ENCODE measurements at places on chromosomes 3 and 15.

DNA sequence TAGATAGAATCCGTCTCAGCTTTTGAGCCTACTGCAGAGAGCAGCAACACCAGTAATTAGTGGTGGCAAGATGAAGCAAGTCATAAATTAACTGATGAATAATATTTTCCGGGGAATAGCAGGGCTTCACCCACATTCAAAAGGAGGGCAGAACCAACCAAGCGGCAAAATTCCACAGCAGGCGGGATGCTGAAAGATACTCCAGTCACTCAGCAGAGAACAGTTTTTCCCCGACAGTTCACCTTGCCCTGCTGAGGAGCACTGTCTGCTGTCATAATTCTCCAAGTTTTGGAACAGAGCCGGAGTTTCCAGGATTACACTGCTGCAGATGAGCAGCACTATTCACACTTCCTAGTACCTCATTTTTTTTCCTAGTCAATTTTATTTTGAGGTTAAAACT is 274.7 kb downstream of the CD47 start:
- DNase-seq, result no peak

GRCh38 chr15:63971427-63971805 is 74.9 kb downstream of the DAPK2 start:
- no peak for DNase-seq

DNA sequence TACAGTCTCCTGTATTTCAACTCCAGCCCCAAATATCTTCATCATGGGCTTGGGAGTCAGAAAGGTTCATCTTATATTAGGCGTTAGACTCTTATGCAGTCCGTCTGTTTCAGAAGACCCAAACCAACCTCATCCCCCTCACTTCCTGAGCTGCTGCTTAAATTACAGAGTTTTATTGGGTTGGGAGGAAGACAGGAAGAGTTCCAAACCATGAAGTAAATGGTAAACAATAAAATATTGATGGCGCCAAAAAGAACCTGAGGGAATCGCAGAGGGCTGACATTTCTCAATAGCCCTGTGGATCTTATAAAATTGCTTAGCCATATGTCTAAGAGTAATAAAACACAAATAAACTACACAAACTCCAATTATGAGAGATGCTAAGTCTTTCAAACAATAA is 116.9 kb upstream of the C3orf80 start:
- no peak for DNase-seq

- DNase-seq, result peak; percentile 47
These were observed 5.6 kb upstream of the FEM1B start for GRCh38 chr15:68271854-68272471.

DNA sequence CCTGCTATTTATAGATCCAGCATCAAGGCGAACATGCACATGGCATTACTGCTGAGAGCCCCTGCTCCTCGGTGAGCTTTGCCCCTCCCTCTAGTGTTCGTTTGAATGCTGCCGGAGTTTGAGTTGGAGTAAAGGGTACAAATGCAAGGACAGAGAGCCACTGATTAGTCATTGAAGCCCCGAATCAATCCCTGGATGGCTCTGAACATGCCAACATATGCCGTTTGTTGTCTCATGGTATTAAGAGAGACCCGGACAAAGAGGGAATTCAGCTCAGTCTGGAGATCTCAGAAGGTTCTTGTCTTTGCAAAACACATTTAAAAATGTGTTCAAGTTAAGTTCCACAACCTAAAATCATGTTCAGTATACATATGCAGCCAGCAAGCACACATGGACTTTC is 789.2 kb upstream of the NR2F2 start:
- DNase-seq, result no peak

DNA sequence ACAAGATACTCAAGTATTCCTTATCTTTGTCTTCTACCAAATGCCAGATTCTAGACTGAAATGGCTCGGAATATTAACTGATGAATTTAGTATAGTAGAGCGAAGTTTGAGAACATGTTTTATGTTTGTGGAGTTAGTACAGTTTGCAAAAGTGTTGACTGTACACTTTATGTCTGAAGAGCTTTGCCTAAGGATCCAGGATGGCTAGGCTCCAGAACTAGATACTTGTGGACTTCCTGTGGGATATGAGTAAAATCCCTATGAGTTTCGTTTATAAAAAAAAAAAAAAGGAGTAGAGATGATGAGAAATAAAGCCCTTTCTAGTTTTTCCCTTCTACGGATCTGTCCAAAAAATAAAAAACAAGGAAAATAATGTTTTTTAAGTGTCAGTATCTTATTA is 96.7 kb downstream of the TP63 start:
- DNase-seq, result no peak

DNA sequence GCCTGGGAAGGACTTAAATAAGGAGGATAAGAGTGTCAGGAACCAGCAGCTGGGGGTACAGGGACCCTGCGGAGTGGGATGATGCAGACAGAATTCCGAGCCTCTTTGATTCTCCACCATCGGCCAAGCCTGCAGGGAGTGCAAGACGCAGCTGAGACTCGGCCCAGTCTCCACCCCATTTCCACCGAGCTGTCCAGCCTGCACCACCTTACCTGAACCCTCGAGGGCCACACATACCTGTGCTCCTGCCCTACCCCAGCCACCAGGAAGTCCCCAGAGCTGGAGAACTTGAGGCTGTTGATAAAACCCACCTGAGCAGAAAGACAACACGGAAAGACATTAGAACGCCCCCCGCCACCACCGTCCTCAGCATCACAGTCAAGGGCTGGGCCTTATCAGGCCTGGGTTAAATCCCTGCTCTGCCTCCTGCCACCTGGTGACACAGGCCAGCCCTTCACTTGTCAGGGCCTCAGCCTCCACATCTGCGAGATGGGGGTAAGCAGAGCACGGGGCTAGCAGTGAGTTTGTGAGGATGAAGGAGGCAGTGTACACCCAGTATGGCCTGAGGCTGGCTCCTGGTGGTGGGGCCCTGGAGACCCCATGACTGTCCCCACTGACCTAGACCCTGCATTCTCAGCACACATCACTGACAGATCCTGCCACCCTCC is 8.1 kb downstream of the RRP9 start:
- DNase-seq, result no peak

DNA sequence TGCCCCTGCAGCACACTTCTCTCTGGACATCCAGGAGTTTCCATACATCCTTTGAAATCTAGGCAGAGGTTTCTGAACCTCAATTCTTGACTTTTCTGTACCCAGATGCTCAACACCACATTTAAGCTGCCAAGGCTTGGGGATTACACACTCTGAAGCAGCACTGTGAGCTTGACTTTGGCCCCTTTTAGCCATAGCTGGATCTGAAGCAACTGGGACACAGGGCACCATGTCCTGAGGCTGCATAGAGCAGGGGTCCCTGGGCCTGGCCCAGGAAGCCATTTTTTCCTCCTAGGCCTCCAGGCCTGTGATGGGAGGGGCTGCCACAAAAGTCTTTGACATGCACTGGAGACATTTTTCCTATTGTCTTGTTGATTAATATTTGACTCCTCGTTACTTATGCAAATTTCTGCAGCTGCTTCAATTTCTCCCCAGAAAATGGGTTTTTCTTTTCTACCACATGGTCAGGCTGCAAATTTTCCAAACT is 694.0 kb downstream of the DIPK2A start:
- no peak for DNase-seq

DNA sequence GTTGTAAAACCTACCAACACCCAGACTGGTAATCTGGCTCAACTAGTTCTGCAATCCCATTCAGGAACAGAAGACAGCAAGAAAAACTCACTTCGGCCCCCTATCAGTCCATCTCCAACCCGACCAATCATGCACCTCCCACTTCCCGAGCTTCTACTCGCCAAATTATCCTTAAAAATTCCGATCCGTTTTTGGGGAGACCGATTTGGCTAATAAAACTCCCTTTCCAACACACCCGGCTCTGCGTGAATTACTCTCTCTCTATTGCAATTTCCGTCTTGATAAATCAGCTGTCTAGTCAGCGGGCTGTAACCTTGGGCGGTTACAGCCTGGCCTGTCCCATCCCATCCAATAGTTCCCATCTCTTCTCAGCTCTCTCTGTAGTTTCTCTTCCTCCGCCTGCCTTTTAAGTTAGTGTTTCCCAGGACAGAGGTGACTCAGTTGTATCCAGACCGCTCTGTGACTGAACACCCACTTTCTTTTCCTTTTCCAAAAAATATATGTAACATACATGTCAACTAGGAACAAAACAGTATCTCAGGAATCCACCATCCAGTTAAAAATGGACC is 780 bp upstream of the ACAD9 start:
- DNase-seq, result peak; percentile 19

GRCh38 chr3:127044996-127045395 is 62.1 kb downstream of the PLXNA1 start:
- DNase-seq, result peak; percentile 15

DNA sequence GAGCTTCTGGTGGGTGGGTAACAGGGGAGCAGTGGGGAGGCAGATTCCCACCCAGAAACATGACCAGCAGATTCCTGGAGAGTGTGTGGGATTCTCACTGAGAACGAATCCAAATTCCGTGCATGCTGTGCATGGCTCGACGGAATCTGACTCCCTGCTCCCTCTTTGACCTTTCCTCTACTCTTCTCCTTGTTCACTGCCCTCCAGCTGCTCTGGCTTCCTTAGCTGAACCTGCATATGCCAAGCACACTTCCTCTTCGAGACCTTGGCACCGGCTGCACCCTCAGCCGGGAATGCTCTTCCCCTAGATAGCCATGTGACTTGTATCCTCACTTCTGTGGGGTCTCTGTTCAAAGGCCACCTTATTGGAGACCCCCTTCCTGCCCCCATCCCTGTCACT is 6.3 kb downstream of the INSYN1 start:
- no peak for DNase-seq

GRCh38 chr3:32430900-32431299 is 39.2 kb downstream of the CMTM7 start:
- DNase-seq, result no peak

GRCh38 chr3:30628205-30628900 is 22.0 kb downstream of the TGFBR2 start:
- no peak for DNase-seq
